ENCODE measurements at places on chromosomes 6 and 20. TPM values are rescaled to one million over a fixed set of nuclear protein-coding genes. Genes with fewer than 3 reads are reported as not detected.

GSTA4 gene
- 12.1 TPM for total RNA-seq

TFAP2D gene
- total RNA-seq = not detected

GSTA2 gene
- not detected for total RNA-seq

GRCh38 chr6:14765106-14765505 lies 480.8 kb upstream of the JARID2 start:
- no peaks in the 10 kb centered on the region for H3K4me1 ChIP-seq
- H3K27ac ChIP-seq = no peak overlapping the region
- H3K4me3 ChIP-seq = no peak overlapping the region
- H3K36me3 ChIP-seq = no peaks in the 10 kb centered on the region
- no peaks in the 10 kb centered on the region for H3K27me3 ChIP-seq

DNA sequence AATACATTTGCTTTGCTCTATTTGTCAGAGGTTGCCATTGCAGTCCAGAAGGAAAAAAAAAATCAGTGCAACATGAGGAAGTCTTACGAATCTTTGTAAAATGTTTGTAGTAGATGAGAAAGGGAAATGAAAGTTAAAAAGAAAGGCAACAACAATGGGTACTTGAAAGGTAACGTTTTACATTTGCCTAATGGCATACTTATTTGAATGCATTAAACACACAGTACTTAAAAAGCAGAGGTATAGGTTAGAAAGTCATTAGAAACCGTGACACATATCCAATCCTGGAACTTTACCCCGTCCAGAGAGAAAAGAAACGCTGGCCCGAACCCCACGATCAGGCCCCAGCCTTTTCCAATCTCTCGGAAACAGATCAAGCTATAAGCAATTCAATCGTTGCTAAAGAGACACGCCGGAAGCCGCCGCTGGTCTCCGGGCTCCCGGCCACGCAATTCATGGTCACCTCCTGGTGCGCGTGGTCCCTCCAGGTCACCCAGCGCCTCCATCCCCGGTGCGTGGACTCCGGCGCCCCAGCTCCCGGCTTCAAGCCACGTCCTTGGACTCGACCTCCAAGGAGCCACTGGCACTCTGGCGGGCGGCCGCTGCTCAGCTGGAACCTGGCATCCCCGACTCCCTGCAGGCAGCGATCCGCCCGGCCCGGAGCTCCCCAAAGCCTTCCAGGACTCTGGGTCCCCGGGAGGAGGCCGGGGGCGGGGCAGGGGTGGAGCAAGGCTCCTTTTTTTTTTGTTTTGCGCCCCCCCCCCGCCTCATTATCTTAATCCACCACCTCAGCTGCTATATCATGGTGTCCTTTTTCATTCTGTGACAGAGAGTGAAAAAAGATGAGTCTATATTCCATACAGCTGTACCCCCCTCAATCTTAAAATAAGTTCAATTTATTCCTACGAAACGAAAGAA lies at the start of gene SLC18B1:
SLC18B1 (minus strand) TSS at position 687 of the 918 bp plus-strand sequence; CDS start at position 506, 181 bp downstream.
- no peaks in the 10 kb centered on the region for H3K4me1 ChIP-seq
- H3K27ac ChIP-seq = peak within 1 kb of the TSS; percentile 79
- DNase-seq = peak; percentile 64
- H3K4me3 ChIP-seq = peak within 1 kb of the TSS; percentile 81
- H3K36me3 ChIP-seq = no peaks in the 10 kb centered on the region

GRCh38 chr6:67952121-67952520 lies 683.0 kb upstream of the ADGRB3 start:
- H3K27ac ChIP-seq = no peak overlapping the region
- no peaks in the 10 kb centered on the region for H3K27me3 ChIP-seq
- no peaks in the 10 kb centered on the region for H3K36me3 ChIP-seq
- no peaks in the 10 kb centered on the region for H3K4me1 ChIP-seq
- no peak overlapping the region for H3K4me3 ChIP-seq

DNA sequence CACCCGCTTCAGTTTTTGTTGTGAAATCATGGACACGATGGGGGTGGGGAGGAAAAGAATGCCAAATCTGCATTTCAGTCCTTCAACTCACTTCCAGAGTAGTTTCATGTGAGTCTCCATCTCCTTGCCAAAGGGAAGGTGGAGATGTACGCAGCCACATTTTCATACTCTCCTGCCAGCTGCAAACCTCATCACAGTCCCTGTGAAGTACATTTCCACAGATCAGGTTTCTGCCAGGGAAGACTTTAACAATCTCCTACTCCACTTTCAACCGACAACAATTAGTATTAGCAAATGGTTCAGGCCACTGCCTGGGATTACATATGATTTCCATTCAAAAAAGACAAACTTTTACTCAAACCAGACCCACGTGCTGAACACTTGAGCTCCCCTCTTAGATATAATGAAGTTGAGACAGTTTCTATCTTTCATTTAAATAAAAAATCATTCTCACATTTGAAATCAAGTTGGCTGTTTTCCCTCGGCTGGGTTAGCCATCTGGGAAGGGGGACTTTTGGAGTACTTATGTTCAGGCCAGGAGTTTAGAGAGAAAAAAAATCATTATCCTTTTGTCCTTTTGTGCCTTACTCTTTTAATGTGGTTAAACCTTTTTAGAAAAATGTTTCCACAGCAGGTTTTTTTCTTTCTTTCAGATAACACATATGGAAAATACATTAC lies 51.0 kb upstream of the CEP162 start:
- H3K27ac ChIP-seq = no peak overlapping the region
- no peak overlapping the region for H3K4me3 ChIP-seq
- H3K4me1 ChIP-seq = no peaks in the 10 kb centered on the region
- H3K27me3 ChIP-seq = no peaks in the 10 kb centered on the region
- no peaks in the 10 kb centered on the region for H3K36me3 ChIP-seq
